Substantia nigra (tissue), 51 donors: ENCODE measurements at places on chromosomes 11 and 22.

GRCh38 chr22:45235101-45235777, 5.5 kb downstream of the KIAA0930 start:
- peak; percentile 51 for DNase-seq

- no peak for DNase-seq
Measured at GRCh38 chr11:120128392-120129119, 9.4 kb downstream of the TRIM29 start.

DNA sequence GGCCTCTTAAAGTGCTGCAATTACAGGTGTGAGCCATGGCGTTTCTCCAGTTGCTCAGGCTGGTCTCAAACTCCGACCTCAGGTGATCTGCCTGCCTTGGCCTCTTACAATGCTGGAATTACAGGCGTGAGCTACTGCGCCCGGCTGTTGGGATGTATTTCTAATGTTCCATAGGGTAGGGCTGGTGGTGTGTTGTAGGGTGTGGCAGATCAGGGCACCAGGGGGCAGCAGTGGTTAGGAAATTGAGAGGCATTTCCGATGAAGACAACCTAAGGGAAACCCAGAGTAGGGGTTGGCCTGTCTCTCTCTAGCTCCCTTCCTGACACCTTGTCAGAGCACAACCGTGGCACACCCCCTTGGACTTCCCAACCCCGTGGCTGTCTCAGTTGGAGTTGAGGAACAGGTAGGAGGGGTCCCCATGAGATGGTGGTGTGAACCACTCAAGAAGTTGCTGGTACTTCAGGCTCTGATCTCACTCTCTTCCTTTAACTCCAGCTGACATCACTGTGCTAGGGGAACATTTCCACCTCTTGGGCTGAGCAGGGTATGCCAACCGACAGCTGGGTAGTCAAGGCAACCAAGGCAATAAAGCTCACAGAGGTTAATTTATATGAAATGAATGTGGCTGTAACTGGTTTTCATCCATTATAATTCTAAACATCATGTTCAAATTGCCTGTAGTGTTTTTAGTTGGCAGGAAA, 33.0 kb downstream of the YWHAH start:
- DNase-seq, result no peak

DNA sequence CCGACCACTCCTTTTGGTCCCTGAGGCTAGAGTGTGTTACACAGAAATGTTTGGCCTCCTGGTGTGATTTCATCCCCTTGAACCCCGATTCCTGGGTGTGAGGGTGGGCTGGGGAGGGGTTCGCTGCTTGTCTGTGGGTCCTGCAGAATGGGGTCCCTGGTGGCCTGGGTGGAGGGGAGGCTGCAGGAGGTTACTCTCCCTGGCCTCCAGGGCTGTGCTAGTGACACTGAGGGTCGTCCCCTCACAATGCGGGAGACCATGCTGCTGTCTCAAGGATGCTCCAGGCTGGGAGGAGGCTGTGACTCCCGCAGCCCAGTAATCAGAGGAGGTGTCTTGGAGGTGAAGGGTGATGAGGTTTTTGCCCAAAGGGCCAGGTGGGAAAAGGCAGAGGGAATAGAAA, 17.0 kb upstream of the OMP start:
- no peak for DNase-seq

DNA sequence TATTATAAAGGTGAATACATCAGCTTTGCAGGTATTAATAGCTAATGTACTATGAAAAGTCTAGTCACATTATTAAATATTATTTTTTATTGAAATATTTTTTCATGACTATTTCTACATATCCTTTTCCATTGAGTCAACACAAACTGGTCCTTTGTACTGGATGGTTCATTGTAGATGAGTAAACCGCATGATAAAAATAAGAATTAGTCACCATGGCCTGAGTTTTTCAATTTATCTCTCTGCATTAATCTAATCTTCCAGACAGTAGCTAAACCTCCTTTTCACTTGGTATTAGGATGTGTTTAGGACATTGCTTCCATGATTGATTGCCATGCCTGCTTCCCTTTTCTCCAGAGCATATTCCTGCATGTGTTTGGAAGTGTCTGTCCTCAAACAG, 439.4 kb upstream of the ARHGAP42 start:
- no peak for DNase-seq

DNA sequence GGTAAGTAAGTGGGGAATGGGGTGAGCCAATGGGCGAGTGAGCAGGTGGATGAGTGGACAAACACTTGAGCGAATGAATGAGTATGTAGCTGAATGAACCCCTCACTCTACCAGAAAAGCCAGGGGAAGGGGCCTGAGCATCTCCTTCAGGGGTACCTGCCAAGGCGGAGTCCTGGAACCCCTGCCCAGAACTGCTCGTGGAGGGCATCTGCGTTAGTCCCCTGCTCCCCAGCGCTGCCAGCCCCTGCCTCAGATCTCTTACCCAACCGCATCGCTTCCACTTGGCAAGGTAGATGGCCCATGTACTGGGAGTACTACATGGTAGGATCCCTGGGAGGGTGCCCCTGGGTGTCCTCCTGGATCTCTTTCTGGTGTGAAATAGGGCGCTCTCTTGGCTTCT, 7.4 kb upstream of the ANO1 start:
- no peak for DNase-seq

- no peak for DNase-seq
Measured at GRCh38 chr11:46669711-46670139, 30.7 kb downstream of the ARHGAP1 start.

DNA sequence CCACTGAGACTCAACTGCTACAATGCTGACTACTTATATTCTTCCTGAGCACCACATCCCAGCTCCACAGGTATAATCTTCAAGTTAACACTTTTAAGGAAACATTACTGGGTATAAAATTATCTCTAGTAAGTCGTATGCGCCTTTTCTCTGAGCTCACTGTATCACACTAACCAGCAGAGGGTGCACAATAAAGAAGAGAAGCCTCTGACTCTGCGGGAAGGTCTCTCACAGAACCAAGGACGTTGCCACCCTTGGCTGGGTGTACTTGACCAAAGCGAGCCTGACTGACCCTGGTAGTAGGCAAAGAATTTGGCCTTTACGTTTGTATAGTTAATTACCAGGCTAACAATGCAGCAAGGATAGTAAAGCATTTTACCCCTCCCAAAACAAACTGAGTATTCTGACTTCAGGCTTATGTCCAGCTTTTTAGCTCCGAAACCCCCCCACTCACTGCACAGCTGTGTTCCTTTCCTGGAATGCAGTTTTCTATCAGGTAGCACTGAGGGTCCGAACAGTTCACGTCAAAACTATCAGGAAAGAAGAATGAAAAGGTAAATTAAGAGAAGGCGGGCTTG, at the start of gene BTBD18:
Gene BTBD18, minus strand, starts transcription at position 144 of the 578 bp plus-strand sequence. CDS start 631 bp downstream, outside the sequence.
- no peak for DNase-seq

DNA sequence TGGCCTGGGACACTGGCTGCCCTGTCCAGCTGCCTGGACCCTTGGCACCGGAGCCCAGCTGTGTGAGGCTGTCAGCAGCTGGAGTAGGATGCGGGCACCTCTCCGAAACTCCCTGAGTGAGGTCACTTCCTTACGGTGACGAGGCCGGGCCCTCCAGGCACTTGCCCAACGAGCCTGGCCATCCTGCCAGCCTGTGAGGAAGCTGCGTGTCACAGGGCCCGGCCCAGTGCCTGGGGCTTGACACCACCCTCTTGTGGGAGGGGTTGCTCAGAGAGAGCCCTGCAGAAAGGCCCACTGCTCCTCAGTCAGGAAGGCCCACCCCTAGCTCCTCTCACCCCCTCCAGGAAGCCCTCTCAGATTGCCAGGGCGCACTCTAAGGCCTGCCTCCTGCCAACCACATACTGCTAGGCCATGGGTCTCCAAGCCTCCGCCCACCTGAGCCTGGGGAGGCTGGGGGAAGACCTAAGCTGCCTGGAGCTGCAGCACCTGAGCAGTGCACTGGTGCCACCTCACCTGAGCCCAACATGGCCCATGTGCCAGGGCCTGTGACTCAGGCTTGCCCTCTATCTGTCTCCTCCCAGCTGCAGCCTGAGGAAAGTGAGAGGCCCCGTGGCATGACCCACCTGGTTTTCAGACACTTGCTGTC, 4.3 kb upstream of the PHLDA2 start:
- no peak for DNase-seq

GRCh38 chr11:57353446-57353845, 15.3 kb downstream of the P2RX3 start:
- DNase-seq, result no peak

- no peak for DNase-seq
Measured at GRCh38 chr11:27391331-27392015, 28.5 kb upstream of the CCDC34 start.

GRCh38 chr11:11409901-11410300, 56.9 kb upstream of the CSNK2A3 start:
- no peak for DNase-seq

DNA sequence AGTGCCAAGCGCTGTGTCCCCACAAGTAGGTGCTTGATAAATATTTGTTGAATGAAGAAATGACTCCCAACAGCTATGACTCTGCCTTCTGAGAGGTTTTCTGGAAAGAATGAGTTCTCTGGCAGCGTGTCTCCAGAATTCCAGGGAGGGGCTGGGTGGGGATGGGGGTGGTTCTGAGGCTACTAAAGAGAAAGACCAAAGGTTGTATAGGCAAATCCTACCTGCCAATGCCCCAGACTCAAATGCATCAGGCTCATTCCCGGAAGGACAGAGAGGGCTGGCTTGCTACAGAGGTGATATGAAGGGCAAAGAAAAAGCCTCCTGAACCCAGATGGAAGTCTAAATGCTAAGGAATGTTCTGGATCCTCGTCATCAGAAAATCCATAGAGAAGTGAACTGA, 1.9 kb downstream of the DUSP18 start:
- DNase-seq, result no peak

- no peak for DNase-seq
Measured at GRCh38 chr11:128796270-128796669, 70.8 kb downstream of the KCNJ1 start.

- no peak for DNase-seq
Measured at GRCh38 chr11:69640260-69640994, 529 bp upstream of the CCND1 start.

DNA sequence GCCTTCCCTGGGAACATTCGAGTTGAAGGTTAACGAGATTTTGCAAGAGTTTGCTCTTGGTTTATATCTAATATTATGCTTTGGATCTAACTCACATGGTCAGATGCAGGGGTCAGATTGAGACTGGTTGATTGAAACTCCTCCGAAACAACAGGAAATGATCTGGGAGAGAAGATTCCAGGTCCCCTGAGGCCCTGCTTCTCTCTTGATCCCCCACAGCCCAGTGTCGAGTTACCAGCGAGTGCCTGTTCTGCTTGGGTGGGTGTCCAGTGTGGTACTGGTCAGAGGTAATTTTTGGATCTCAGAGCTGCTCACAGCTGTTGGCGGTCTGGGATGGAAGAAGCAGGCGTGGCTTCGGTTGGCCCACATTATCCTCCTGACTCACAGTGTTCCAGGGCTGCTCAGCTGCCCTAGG, 9.2 kb downstream of the FBLN1 start:
- DNase-seq, result no peak

GRCh38 chr11:70423523-70424505, 25.5 kb downstream of the CTTN start:
- DNase-seq, result no peak

DNA sequence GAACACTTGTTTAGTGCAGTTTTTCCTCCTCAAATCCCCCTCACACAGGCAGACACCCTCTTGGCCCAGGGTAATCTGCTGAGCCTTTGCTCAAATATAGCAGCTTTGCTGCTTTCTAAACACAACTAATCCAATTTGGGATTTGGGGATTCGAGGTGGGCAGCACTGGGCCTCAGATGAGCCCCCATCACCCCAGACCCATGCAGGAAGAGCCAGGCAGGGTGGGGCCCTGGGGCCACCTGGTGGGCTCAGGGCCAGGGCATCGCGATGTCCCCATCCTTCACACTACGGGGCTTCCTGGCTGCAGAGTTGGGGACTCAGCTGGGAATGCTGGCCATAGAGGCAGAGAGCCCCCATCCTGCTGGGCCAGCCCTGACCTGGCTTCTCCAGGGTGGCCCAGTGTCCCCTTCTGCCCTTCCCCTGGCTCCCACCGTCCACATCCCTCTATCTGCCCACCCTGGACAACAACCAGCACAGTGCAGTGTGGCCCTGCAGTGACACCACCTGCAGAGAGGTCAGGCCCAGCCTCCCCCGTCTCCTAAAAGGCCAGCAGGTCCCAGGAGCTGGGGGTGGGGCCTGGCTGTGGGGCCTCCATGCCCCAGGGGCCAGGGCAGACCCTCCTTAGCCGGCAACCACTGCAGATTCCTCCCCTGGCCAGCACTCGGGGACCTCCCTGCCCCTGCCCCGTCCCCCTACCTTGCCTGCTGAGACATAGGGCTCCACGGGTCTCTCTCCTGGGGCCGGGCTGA, 56.6 kb upstream of the CCDC188 start:
- no peak for DNase-seq

- no peak for DNase-seq
Measured at GRCh38 chr11:18792827-18793226, 1.2 kb upstream of the PTPN5 start.

DNA sequence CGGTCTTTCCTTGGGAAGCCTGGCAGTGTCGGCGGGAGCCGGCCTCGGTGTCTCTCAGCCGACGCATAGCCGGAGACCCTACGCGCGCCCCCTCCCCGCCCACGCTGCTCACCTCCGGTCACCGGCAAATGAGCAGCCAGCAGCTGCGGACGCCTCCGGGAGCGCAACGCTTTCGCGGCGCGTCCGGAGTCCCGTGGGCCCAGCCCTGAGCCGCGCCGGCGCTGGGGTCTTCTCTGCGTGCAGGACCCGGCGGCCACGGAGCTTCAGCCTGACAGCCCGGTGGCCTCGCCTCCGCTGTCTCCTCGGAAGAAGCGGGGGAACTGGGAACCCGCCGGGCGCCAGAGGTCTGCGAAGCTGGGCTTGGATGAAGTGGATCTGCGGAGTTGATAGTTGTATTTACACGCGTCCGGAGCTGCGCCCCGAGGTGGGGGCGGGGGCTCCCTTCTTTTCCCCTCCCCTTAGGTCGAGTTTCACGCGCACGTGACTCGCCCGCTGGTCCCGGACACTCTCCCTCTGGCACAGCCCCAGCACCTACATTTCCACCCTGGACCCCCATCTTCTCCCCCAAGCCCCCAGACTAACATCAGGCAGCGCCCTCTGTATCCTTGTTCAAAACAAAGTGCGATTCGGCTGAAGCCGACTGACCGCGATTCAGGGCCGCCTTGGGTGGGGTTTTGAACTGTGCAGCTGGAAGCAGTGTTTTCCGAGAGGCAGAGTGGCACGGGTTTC, at the start of gene SLC43A1:
Gene SLC43A1, minus strand, starts transcription at position 371 of the 729 bp plus-strand sequence. CDS start 1,591 bp downstream, outside the sequence.
- DNase-seq, result peak; percentile 21
